Aorta (tissue), 5 donors: ENCODE measurements at places on chromosomes 2 and 18. TPM values are rescaled to one million over a fixed set of nuclear protein-coding genes. Genes with fewer than 3 reads are reported as not detected.

DNA sequence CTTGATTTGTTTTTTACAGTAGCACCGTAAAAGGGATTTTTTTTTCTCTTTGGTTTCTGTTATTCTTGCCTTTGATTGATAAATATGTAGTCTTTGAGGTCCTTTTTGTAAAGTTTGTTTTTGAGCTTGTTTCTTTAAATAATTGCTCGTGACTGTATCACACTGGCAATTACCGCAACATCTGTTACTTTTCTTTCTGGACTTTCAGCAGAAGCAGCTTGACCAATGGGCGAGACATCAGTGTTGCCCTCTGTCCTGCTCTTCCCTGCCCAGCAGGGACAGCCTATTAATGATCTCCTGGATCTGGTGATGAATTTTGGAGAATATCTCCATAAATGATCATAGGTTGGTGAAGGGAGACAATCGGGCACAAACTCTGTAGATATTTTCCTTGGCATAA lies 74.9 kb downstream of the TDRD15 start:
- no peak for DNase-seq

DNA sequence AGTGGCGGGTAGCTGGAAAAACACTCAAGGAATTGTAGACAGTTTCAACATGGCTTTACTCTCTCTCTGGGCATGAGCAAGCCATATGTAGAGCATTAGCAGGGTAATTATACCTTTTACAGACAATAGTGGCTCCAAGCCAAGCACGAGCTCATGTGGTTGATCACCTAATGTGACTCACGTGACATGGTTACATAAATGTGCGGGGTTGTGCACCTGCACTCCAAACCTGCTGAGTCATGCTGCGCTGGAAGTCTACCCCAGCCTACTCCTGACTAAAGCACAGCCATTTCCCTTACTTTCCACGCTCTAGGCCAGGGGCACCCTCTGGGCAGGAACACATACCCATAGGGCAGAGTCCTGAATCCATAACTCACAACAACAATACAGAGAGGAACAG lies 232.8 kb downstream of the MBD5 start:
- DNase-seq: no peak

GRCh38 chr2:68500649-68501048 lies 33.3 kb downstream of the APLF start:
- DNase-seq: no peak

- no peak for DNase-seq
These were observed 264.0 kb upstream of the FBXO11 start for GRCh38 chr2:48170281-48170680.

GRCh38 chr18:21386523-21387240 lies 144.7 kb downstream of the GREB1L start:
- no peak for DNase-seq

- no peak for DNase-seq
These were observed 114.5 kb upstream of the TANK start for GRCh38 chr2:161045726-161046125.

DNA sequence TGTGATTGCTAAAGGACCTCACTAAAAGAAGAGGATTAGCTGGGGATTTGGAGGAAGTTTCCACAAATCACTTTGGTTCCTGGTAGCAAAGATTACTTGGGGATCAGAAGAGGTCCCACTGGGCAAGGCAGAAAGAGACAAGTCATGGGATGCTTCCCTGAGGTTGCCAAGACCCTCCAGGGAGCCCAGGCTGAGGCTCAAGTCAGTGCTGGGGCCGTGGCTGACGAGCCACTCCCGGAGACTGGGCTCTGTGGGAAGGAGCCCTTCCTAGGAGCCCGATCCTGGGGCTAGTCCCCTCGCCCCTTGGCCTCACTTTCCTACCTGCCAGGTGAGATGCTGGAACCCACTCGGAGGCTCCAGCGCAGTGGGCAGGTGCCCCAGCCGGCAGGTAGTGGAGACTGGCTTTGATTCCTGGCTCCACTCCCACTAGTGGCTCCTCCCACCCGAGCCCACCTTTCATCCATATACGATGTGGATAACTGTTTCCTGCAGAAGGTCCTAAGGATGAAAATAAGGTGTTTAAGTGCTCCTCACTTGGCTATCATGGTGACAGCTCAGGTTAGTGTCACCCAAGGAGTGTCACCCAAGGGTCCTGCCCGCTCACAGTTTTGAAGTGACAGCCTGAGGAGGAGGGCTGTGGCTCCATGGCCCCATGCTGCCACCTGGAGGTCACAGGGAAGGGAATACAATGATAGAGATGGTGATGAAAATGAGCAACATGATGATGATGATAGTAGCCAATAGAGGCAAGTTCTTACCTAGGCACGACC lies 100.5 kb downstream of the CAPN13 start:
- DNase-seq: peak; percentile 82

DNA sequence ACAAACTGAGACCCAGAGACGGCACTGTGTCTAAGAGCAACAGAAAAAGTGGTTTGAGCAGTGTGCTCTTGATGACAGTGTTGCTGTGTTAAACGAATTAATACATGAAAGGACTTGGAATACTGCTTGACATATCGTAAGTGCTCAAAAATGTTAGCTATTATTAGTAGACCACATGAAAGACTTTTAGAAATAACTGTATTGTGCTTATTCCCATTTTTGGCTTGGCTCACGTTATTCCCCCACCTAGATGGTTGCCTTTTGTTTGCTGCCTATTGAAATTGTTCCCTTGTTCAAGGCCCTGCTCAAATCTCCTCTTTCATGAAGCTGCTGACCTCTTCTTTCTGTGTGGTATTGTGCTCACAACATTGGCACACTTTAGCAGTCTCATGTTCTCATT lies 27.8 kb upstream of the C2orf74 start:
- no peak for DNase-seq

DNA sequence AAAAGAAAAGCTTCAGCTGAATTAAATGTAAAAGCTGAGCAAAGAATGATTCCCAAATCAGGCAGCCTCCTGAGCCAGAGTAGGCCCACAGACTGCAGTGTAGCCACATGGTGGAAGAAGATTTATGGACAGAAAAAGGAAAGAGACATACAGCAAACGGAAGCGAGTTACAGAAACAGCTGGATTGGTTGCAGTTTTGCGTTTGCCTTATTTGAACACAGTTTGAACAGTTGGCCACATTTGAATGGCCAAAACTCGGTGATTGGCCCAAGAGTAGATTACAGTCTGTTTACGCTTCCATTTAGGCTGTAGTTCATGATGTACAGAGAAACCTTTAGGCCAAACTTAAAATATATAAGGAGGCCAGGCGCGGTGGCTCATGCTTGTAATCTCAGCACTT lies 35.1 kb downstream of the SH2D6 start:
- DNase-seq: peak; percentile 30

- peak; percentile 73 for DNase-seq
These were observed 43.6 kb downstream of the ODC1 start for GRCh38 chr2:10404324-10405143.

DNA sequence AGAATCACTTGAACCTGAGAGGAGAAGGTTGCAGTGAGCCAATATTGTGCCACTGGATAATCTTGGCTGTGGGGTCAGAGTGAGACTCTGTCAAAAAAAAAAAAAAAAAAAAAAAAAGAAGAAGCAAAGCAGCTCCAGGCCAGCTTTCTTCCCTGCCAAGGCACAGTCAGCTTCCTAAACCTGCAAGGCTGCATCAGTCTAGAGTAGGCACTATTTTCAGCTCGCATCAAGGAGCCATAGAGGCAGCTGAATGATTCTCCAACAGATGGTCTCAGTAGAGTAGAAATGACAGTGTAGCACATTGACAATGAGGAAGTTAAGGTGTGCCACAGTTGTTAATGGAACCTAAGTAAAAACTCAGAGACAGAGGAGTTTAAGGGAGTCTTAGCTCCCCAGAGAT lies 35.6 kb downstream of the BMP10 start:
- peak; percentile 61 for DNase-seq

DNA sequence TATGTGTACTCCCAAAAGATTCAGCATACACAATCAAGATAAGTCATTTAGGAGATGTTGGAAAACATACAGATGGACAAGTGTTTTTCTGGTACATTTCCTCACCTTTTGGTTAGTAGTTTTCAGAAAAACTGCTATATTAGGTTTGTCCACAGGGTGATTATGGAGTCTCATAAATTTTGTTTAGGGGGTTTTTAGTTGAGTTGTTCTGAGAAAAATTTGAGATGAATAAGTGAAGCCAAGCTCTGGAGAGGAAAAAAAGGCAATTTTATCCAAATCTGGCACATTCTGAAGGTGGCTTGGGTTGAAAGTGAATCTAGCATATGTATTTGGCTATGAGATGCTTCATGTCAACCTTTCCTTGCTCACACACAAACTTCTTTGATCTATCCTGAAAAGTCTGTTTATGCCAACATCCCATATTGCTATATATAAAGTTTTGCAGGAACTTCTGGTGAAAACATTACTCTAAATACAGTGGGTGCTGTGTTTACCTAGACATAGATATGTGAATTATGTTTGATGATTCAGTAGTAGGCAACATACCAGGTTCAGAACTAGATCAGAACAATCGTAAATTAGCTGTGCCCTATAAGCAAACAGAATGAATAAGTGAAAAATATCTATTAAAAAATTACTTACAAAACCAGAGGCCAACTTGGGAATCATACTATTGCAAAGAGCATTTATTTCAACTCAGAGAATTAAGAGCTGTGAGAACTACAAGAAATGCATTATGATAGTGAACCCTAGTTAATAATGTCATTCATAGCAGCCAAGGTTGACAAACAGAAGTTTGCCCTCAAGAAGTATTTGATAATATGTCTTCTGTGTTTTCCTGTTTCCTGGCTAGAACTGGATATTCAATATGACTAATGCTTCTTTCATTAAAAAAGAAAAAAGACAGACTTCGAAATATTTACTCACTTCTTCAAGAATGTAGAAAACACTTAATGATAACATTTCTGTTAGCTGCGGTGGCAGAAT lies 552.0 kb downstream of the IRS1 start:
- DNase-seq: no peak

DNA sequence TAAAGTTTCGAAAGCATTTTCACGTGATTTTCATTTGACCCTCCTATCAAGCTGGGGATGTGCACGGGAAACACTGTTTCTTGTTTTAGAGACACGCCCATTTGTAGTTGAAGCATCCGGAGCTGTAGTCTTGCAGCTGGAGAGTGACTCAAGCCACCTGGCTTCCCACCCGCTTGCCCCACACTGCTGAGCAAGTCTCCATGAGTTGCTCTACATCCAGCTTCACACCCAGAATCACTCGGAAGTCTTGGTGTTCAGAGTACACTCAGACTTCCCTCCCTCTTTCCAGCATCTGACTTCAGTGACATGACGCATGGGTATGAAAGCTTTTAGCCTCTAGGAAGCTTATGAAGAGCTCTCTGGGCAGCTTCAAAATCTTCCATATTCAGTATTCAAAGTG lies 262.4 kb downstream of the NBAS start:
- no peak for DNase-seq

DNA sequence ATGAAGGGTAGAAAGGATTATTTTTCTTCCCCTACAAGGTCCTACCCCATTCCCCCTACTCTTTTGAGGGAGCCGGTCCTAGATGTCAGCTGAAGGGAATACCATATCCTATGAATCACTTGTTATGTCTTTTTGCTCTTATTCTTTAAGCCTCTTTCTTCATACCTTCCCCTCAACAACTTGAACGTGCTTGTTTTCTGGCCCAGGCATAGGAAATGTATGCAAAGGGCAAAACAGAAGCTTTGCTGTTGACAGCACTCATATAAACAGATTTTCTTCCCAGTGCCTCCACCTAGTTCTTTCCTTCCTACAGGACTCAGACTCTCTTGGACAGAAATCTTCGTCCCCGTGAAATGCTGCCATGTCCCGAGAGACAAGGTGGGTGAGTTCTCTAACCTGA lies 64.6 kb downstream of the TMEM17 start:
- DNase-seq: no peak

DNA sequence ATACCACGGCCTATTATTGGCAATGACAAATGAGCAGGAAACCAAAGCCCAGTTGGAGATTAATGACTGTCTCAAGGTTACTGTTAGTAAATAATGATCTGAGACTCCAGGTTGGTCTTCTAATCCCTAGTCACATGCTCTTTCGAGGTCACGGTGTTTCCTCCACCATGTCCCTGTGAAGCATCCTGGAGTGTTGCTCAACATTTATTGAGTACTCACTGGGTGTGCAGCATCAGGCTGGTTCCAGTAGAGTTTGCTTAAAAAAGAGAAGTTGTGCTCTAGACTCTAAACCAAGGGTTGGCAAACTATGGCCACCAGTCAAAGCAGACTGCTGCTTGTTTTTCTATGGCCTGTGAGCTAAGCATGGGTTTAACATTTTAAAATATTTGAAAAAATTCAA lies 263.8 kb upstream of the ATP5MC3 start:
- no peak for DNase-seq

GRCh38 chr2:85355073-85355410 lies 473 bp downstream of the ELMOD3 start:
- DNase-seq: no peak

GRCh38 chr2:9141091-9141667 lies 65.4 kb upstream of the ASAP2 start:
- DNase-seq: no peak

GRCh38 chr2:176682278-176682677 lies 413.0 kb downstream of the MTX2 start:
- DNase-seq: no peak

The OTX1 gene
- total RNA-seq: not detected

The MALT1 gene
- total RNA-seq: 21.5 TPM

The ZNF142 gene
- 27.7 TPM for total RNA-seq

The INPP5D gene
- total RNA-seq: 51.2 TPM

The RAB27B gene
- 0.39 TPM for total RNA-seq

The IL37 gene
- total RNA-seq: not detected

The ZSWIM2 gene
- not detected for total RNA-seq
